Neural progenitor cell (in vitro differentiated cells): ENCODE measurements at places on chromosomes 11 and 22. TPM values are rescaled to one million over a fixed set of nuclear protein-coding genes. Genes with fewer than 3 reads are reported as not detected.

The F2 gene
- 0.06 TPM in 1 of 2 replicates, not detected in the other for total RNA-seq

GRCh38 chr11:119700030-119700429 is 29.0 kb downstream of the NECTIN1 start:
- DNase-seq = no peak

- no peak for DNase-seq
These were observed 1375.2 kb downstream of the TBC1D22A start for GRCh38 chr22:48137640-48138039.

The FXYD6 gene
- 95.6 and 123 TPM in 2 replicates for total RNA-seq

The OR8G1 gene
- not detected in 2 replicates for total RNA-seq

The TPH1 gene
- total RNA-seq = 0.24 and 0.25 TPM in 2 replicates

DNA sequence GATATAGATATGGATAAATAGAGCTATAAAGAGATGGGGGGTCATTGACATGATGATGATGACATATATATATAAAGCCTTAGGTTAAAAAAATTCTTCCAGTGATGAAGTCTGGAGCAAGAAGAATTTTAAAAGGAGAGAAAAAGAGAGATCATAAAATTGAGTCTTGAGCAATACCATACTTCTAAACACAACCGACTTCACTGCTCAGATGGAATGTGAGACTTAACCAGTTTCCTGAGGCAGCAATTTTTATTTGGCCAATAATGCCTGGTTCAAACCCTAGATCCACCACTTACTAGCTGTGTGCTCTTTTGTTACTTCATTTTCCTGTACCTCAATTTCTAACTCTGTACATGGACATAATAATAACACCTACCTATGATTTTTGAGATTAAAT is 229.5 kb downstream of the TTC28 start:
- no peak for DNase-seq

The NPTXR gene
- 0.99 and 2.5 TPM in 2 replicates for total RNA-seq

The SLC16A8 gene
- 1.0 and 3.1 TPM in 2 replicates for total RNA-seq

- no peak for DNase-seq
These were observed 192.0 kb downstream of the CWF19L2 start for GRCh38 chr11:107265591-107266121.

- DNase-seq = no peak
These were observed 5.5 kb upstream of the PANX3 start for GRCh38 chr11:124605719-124606118.

DNA sequence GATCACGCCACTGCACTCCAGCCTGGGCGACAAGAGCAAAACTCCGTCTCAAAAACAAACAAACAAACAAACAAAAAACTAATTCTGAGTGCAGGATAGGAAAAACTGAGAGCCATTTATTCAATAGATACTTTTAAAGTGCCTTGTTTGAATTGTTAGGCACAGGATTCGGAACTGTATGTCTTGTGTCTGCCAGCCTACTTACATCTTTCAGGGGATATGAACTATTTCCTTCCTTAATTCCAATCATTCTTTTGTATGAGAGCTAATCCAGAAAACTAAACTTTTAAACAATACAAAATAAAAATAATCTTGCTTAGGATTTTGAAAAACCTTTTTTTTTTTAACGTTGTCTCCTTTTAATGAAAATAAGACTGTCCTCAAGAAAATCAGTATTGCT is 12.6 kb downstream of the UVRAG start:
- no peak for DNase-seq

DNA sequence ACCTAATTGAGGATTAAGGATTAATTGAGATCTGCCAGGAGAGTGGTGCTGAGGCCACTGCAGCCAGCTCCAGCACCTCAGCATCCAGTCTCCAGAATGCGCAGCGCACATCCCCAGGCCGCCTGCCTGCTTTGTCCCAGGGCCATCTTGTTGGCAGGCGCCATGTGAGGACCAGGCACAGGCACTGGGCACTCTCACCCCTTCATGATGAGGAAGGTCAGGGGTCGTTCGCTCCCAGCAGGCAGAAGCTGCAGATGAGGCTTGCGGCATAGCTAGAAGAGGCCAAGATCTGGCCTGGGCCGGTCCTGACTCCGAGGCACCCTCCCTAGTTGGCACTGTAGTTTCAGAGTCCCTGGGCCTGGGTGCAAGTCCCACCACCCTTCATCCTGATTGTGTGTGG is 6.4 kb downstream of the CABP2 start:
- DNase-seq = no peak

DNA sequence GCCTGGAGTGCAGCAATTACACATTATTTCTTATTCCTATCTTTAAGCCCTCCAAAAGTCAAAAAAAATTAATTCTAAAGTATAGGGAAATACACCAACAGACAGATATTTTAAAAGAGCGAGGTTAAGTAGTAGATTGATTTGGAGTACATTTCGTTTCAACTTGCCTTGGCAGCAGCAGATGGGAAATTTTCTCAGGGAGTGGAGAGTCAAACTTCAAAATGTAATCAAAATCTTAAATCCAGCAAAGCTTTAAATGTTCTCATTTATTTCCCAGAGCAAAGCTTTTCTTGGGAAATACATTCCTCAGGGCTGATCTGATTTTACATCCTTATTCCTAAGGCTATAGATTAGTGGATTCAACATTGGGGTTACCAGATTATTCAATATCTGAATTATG is 21.9 kb upstream of the VWA5A start:
- DNase-seq = no peak

DNA sequence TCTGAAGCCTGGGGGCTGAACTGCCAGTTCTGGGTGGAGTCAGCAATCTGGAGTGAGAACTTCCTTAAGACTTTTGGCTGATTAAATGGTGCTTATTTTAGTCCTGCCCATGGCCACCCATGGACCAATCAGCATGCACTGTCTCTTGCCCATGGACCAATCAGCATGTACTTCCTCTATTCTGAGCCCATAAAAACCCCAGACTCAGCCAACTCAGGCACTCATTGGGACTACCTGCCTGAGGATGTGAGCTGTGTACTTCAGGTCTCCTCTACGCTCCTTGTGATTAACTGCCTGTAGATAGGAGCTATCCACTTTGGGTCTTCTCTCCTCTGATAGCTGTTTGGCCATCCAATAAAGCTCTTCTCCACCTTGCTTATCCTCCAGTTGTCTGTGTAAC is 342.3 kb upstream of the CCDC179 start:
- no peak for DNase-seq

DNA sequence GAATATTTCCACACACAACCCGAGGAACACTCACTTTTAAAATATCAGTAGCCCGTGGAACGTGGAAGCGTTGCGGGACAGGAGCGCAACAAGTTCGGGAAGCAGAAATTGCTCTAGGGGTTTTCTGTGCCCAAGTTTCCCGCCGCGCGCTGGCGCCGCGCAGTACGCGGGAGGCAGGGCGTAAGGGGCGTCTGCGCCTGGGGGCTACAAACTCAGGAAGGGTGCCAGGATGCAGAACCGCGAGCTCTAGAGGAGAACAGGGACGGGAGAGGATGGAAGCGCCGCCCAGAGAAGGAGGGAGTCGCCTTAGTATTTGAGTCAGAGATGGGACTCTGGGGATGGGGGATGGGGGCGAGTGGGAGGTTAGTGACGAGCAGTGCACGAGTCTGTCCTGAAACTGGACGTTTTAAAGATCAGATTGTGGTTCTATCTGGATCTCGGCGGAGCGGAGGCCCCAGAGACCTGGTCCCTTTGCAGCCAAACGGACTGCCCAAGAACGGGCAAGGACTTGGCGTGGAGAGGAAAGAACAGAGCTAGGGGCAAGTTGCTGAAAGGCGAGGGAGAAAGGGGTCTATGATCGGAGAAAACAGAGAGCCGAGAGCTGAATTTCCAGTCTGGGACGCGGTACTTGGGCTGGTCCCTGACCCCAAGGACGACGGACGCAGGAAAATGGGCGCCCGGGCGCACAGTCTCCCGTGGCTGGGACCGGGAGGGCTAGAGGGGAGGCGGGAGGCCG is 4.7 kb downstream of the BSX start:
- peak; percentile 73 for DNase-seq

DNA sequence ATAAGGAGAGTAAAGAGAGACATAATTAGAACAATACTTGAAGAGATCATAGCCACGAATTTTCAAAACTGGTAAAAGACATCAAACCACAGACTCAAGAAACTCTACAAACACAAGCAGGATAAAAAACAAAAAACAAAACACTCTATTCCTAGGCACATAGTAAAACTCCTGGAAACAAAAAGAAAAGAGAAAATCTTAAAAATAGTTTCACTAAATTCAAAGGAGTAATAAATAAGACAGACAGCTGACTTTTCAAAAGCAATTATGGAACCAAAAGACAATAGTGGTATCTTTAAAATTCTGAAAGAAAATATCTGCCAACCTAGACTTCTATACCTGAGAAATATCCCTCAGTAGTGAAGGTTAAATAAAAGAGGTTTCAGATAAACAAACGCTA is 9.2 kb upstream of the NARS2 start:
- DNase-seq = no peak

GRCh38 chr11:100914415-100915110 is 215.1 kb downstream of the PGR start:
- DNase-seq = no peak

The BATF2 gene
- 0.28 TPM in 1 of 2 replicates, not detected in the other for total RNA-seq

GRCh38 chr11:45079943-45080719 is 66.3 kb upstream of the PRDM11 start:
- DNase-seq = no peak

DNA sequence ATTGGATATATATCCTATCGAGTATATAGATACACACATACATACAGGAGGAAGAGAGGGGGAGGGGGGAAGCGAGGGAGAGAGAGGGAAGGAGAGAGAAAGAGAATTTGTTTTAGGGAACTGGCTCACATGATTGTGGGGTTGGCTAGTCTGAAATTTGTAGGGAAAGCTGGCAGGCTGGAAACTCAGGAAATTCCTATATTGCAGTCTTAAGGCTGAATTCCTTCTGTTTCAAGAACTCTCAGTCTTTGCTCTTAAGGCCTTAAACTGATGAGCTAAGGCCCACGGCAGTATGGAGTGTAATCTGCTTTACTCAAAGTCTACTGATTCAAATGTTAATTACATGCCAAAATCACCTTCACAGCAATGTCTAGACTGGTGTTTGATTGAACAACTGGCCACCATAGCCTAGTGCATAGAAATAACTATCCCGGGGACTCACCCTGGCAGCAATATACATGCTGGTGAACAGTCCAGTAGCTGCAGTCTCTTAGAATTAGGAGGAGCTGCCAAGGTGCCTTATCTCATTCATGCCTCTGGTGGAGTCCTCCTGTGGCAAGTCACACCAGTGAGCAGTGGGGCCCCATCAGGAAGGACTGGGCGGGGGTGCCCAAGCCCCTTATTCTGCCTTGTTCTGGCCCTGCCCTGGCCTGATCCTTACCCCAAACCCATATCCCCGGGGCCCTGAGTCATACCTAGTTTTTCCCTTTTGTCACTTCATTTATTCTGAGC is 59.7 kb upstream of the AMPD3 start:
- no peak for DNase-seq

- no peak for DNase-seq
These were observed 12.4 kb downstream of the FGF19 start for GRCh38 chr11:69691463-69691862.

- no peak for DNase-seq
These were observed 17.5 kb upstream of the OR10W1 start for GRCh38 chr11:58285483-58286040.

DNA sequence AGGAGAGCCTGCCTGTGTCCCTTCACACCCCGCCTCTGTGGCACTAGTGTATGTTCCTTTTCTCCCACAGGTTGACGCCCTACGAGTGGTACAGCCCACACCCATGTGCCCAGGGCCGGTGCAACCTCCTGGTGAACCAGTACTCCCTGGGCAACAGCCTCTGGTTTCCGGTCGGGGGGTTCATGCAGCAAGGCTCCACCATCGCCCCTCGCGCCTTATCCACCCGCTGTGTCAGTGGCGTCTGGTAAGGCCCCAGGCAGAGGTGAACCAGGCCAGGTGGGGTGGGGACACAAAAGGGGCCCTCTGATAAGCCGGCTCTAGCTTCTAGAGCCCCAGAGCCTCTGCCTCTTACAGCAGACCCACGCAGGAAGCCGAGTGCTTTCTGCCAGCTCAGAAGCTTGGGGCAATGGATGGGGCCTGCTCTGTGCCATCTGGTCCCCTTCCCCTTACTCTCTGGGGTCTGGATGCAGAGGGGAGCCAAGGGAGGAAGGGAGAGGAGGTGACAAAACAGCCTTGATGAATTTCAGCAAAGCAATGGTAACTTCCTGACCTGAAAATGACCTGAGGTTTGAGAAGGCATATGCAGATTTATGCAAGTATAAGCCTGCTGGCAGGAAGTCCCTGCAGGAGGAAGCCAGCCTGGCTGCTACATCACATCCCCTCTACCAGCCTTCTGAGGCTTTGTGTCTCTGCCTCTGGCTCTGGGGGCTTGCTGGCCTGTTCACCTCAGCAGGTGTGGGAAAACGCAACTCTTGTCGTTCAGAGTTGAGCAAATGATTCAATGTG is 67.0 kb upstream of the TBCEL start:
- DNase-seq = no peak

DNA sequence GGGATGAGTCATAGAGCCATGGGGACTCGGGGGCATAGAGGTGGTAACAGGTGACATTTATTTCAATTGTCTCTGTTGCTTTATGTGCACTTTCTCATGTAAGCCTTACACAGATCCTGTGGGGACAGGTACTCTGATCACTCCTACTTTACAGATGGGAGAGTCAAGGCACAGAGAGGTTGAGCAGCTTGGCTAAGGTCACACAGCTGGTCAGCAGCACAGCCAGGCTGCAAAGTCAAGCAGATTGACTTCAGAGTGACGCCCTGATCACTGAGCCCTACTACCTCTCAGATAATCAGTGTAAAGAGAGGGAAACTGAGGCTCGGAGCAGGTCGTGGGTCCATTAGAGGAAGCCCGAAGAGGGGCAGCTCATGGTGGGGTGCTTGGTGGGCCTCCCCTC is 3.5 kb downstream of the TMPRSS6 start:
- DNase-seq = no peak

The MB gene
- total RNA-seq = 0.53 TPM in 1 of 2 replicates, not detected in the other

GRCh38 chr11:12692229-12693075 is 18.2 kb downstream of the TEAD1 start:
- DNase-seq = peak; percentile 66

- DNase-seq = no peak
These were observed 12.6 kb downstream of the POLR2F start for GRCh38 chr22:37965940-37966664.

GRCh38 chr11:46290598-46291309 is 13.3 kb downstream of the CREB3L1 start:
- DNase-seq = peak; percentile 90

DNA sequence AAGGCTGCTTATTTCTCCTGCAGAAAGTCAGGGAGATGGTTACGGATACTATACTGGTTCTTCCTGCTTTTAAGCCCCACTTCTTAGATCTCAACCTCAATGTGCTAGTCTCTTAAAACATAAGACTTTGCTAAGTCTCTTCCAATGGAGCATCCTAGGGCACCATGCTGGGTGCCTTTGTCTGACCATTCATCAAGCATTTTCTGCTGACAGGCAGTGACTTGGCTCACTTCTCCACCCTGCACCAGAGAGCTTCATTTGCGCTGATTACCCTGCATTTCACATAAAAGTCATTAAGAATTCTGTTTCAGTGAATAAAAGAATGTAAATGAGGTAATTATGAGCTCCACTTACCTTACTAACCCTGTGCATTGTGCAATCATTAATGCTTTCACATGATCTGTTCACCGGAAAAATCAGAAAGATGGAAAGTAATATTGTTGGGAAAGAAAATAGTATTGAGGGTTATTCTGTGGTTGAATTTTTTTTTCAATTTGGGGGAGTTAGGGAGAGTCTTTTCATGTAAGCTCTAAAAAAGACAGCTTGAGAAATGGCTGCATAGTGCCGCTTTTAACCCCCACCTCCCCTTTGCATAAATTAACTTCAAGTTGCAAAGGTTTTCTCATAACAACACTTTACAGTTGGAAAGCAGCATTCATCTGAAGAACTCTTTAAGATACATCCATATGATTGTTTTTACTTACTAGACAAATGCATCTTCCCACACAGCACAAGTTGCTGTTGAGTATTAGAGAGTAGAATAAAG is 677.3 kb upstream of the KIRREL3 start:
- DNase-seq = peak; percentile 66

- DNase-seq = no peak
These were observed 43.1 kb downstream of the PITPNB start for GRCh38 chr22:27875951-27876350.
